ENCODE measurements at places on chromosomes 6 and 20.

DNA sequence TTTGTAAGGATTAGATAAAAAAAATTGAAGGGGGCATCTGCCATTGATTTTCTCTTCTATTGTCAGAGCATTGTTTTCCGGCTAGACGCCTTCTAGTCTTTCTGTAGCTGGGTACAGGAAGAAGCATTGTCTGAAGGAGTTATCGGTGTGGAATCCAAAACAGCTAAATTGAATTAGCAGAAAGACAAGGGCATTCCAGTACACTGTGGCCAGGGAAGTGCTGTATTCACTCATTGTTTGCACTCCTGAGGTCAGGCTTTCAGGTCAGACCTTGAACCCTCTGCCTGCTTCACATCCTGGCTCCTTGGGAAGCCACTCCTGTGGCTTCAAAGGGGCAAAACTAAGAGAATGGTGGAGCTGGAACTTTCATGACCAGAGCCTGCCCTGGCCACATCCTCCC, 81.1 kb upstream of the SNAP25 start:
- no peak for DNase-seq

GRCh38 chr6:125314009-125314581, 12.3 kb upstream of the HDDC2 start:
- DNase-seq = peak; percentile 61

GRCh38 chr6:81752084-81752920, at the start of gene TENT5A:
TSS of gene TENT5A (minus strand) at chr6:81752681. CDS start at chr6:81752141, 540 bp downstream.
- DNase-seq = peak; percentile 89

DNA sequence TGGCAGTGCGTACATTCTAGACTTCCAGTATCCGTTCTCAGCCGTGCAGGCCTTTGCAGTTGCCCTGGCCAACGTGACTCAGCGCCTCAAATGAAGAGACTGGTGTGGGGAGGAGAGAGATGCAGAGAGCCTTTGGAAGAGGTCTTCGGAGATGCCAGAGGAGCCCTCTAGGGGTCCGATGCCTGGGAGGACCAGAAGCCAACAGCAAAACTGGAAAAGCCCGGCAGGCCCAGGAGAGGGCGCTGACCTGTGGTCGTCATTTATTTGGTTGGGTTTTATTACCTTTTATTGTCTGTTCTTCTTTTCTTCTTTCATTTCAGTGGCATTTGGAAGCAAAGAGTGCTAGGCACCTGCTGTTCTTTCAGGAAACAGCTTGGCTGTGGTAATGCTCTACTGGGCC, 53.3 kb upstream of the TMEM181 start:
- DNase-seq = no peak

GRCh38 chr6:149942461-149942829, 631 bp downstream of the ULBP2 start:
- no peak for DNase-seq

GRCh38 chr20:59468831-59469230, 135.5 kb upstream of the PHACTR3 start:
- DNase-seq = no peak

GRCh38 chr6:147438758-147439528, 69.5 kb upstream of the SAMD5 start:
- no peak for DNase-seq
